Lung microvascular endothelial cell (primary cell): ENCODE measurements at places on chromosomes 1 and 21. TPM values are rescaled to one million over a fixed set of nuclear protein-coding genes. Genes with fewer than 3 reads are reported as not detected.

- no peak for DNase-seq
Measured at GRCh38 chr1:86150553-86151055, 6.0 kb downstream of the COL24A1 start.

GRCh38 chr1:42762269-42762668 lies 4.6 kb downstream of the P3H1 start:
- no peak for DNase-seq

Gene MARCKSL1
- total RNA-seq: 101 and 118 TPM in 2 replicates

Gene TFF2
- not detected in 2 replicates for total RNA-seq

Gene NR5A2
- total RNA-seq: 3.4 and 7.2 TPM in 2 replicates

Gene ATP6V1G3
- total RNA-seq: not detected in 2 replicates
